ENCODE measurements at places on chromosomes 2 and 18.

DNA sequence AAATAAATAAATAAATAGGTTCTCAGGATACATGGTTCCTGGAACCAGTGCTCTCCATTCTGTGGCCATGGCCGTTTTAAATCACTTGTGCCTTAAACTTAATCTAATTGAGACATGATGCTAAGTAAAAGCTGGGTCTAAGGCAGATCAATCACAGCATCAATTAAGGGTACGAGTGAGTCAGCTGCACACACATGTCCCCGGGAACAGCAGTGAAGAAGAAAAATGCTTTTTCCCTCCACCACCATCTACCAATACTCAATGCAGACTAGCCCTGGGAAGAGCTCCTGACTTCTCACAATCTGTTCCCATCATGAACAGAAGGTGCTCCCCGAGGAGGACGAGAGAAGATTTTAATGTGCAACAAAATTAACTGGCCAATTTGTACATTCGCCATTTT lies 6.8 kb upstream of the CHMP1B start:
- no peak for DNase-seq

- DNase-seq, result no peak
These were observed 207.1 kb upstream of the SLC8A1 start for GRCh38 chr2:40658941-40659340.

GRCh38 chr2:225464346-225465025 lies 65.0 kb downstream of the NYAP2 start:
- no peak for DNase-seq

- no peak for DNase-seq
These were observed 2.8 kb upstream of the BBS5 start for GRCh38 chr2:169476459-169476858.

DNA sequence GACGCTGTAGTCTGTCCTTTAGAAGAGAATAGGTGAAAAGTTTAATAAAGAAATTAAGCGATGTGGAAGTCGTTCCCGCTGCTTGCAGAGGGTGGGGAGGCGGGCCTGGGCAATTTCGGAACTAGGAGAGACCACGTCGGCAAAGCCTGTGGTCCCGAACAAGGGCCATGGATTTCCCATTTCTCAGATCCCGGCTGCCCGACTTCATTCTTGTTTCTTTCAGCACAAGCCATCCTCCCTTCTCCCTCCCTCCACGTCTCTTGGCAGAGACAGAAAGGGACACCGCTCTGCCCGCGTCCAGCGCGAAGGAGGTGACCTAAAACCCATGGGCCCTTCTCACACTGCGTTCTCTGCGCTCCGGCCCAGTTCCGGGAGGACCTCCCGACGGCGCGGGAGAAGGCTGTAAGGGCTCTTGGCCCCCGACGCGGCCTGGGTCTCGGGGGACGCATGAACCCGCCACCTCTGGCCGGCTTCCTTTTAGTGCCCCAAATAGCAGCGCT lies 2.2 kb upstream of the BCL2L11 start:
- no peak for DNase-seq

- DNase-seq, result no peak
These were observed 1.1 kb downstream of the ID2 start for GRCh38 chr2:8682719-8683667.

DNA sequence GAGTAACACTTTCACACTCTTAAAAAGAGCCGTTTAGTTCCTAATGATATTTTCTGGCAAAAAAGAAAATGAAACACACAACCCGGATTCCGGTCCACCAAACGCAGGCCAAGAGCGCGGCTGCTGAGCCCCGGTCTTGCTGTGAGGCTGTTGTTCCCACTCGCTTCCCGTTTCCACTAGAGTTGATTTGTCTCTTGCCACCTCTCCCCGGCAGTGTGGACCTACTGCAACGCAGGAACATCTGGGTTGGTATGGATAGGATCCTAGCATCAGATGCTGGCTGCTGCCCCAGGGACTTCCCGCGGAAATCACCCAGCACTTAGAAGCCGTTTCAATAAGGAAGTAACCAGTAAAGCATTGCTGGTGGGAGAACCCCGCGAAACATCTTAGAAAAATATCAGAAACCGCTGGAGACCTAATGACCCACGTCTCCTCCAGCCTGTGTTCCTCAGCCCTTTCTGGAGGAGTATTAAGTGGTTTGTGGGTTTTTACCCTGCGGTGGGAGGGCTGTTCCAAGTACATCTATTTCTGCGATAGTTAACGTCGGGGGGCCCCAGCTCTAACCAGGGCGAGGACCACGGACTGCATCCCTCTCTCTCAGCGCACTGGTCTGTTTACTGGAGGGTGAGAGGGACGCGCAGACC lies 939 bp downstream of the DOCK10 start:
- DNase-seq, result no peak

DNA sequence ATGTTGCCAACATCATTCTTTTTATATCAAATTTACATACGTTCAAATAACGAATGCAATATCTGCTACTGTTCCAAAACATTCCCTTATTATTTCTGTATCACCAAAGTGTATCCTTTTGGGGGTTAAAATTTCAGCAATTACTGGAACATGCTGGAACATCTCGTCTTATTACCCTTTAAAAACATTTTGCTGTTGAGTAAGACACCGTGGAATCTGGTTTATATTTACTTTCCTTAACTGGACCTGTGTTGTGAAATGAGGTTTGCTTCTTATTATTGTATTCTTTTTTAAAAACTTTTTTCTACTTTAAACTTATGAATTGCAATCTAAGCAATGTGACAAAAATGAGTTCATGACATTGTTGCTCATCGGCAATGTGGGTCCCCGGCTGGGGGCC lies 87.4 kb upstream of the PTPRM start:
- no peak for DNase-seq

GRCh38 chr2:53842891-53843290 lies 16.9 kb downstream of the GPR75 start:
- DNase-seq, result no peak

DNA sequence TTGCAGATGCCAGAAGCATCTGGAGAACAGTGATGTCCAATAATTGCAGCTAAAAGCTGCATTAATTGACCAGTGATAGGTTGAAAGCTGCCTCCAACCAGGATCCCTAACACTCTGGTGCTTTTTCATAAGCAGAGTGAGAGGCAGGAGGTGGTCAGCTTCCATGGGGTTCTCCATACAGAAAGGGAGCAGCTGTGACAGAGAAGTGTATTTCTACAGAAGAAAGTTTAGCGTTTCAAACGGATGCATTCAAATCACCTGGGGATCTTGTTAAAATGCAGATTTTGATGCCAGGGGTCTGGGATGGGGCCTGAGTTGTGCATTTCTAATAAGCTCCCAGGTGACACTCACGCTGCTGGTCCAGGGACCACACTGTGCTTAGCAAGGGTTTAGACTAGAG lies 216.5 kb upstream of the NRP2 start:
- no peak for DNase-seq

DNA sequence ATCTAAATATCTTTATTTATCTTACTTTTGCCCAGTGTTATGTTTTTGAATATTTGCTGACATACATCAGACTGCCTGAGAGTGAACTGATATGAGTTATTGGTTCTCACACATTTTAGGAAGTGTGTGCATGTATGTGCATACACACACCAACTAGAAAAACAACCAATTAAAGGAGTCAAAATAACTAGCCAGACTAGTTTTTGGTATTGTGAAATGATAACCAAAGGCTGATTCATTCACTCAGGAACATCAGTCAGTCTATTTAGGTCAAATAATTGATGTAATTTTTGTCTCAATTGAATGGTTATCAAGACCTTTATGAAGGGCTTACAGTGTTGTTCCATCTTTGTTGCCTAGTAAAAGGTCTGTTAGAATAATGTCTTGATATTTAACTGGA lies 369.3 kb upstream of the VRK2 start:
- DNase-seq, result no peak

GRCh38 chr2:83002706-83003105 lies 1456.4 kb downstream of the SUCLG1 start:
- DNase-seq, result no peak

GRCh38 chr2:54531558-54531957 lies 75.4 kb downstream of the SPTBN1 start:
- no peak for DNase-seq

DNA sequence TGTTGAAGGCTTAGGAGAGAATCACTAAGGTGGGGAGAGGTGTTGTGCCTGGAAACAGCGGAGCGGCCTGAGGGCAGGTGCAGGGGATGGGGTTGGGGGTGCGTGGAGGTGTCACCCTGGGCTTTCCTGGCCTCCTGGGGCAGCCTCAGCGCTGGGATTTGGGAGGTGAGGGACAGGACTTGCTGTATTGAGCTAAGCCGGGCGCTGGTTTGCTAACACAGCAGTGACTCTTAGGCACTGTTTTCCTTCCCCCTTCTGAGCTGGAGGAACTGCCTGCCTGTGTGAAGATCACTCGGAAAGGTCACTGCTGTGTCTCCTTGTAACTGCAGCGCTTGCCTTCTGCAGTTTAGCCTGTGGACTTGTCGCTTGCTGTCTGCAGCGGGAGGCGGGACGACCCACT lies 21.2 kb downstream of the PRELID3A start:
- DNase-seq, result no peak

- DNase-seq, result no peak
These were observed 157.9 kb downstream of the MYO1B start for GRCh38 chr2:191402966-191403565.

DNA sequence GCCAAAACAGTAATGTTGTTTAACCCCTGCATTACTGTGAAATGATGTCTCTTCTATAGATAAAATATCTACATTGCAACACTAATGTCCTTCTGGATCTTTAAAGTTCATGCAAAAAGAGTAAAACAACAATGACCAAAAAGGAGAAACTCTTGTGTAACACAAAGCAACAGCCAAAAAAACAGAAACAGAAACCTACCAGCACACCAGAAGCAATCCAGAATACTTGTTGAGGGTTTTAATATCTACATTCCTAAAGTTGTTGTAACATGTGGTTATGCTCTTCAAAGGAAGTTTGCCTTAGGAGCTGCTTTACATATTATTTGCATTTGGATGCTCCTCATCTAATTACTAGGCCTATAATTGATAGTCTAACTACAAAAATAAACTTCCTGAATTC lies 157.2 kb downstream of the BABAM2 start:
- DNase-seq, result no peak

GRCh38 chr2:96895032-96895745 lies 25.3 kb upstream of the SEMA4C start:
- DNase-seq, result no peak

DNA sequence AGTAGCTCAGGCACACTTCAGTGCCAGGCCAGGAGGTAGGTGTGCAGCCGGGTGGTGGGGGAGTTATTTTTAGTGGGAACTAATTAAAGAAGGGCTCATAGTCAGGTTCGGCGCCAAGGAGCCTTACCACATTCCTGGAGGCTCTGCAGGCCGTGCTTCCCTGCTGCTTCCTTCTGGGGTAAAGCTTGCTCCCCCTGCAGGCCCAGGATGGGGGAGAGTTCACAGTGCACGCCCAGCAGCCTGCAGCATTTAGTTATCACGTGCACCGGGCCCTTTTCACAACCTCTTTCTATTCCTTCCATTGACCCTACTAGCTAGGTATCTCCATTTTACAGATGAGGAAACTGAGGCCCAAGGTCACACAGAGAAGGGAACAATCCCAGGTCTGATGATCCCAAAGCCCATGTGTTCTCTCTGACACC lies 2.5 kb downstream of the KCNF1 start:
- DNase-seq, result no peak

GRCh38 chr2:48227617-48228344 lies 302.2 kb upstream of the STON1 start:
- DNase-seq, result no peak

DNA sequence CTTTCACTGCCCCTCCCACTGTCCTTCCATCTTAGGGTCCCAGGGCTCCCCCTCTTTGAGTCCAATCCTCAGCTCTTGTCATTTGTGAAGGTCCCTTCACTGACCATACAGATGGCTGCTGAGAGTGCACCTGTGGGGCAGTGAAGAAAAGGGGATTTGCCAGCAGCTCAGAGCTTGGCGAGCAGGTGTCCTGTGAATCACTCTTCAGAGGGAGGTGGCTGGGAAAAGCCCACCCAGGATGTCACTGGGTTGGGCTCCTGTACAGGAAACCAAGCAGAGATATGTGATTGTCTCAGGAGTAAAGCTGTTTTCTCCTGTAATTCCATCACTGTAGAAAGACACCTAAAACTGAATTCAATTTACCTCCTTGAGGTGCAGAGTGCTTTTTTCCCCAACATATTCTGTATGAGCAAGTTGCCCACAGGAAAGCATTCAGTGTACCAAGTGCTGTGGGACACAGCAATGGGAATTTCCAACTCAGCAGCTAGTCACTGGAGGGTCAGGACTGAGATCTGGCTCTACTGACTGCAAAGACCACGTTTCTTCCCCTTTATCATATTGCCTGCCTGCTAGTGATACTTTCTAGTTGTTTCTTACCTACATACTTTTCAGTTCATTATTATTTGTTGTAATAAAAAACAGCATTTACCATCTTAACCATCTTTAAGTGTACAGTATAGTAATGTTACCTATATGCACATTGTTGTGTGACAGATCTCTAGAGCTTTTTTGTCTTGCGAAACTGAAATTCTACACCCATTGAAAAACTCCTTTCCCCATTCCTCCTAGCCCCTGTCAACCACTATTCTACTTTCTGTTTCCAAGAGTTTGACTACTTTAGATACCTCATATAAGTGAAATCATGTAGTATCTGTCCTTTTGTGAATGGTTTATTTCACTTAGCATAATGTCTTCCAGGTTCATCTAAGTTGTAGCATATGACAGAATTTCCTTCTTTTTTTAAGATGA lies 239.1 kb downstream of the TSN start:
- peak; percentile 7 for DNase-seq

DNA sequence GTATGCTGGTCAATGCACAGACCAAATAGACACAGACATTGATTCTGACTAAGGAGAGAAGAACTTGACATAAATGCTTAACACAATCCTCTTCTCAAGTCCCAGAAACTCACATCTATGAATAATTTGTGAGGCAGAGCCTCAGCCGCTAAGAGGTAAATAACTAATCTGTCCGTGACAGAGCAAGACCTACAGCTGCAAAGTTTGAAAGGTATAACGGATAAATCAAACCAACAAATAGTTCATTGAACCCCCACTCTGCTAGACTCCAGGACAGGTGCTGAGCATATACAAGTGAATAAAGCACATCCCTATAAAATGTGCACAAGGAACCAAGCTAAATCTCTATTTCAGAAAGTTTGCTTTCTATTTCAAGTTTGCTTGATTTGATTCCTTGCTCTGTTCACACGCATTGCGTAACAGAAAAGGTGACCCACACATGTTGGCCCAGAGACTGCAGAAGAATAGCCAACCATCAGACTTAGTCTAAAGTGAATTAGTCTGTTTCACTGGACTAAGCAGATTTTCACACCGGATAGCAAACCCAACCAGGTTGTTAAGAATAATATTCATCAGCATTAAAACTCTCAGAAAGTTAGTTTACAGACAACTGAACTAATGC lies 51.7 kb downstream of the NCKAP5 start:
- DNase-seq, result no peak

- DNase-seq, result no peak
These were observed 136.7 kb downstream of the CCBE1 start for GRCh38 chr18:59560556-59560955.

DNA sequence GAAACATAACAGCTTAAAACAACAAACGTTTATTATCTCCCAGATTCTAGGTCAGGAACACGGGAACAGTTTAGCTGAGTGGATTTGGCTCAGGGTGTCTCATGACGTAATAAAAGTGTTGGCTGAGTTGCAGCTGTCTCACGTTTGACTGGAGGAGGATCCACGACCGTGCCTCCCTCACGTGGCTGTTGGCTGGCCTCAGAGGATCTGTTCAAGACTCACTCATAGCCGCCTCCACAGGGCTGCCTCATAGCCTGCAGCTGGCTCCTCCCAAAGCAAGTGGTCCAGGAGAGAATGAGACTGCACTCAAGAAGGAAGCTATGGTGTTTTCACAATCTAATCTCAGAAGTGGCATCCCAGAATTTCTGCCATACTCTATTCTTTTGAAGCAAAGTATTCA lies 167.1 kb downstream of the RPRM start:
- DNase-seq, result no peak

GRCh38 chr2:9112079-9112721 lies 94.4 kb upstream of the ASAP2 start:
- peak; percentile 89 for DNase-seq

All from osteocyte (in vitro differentiated cells).